ENCODE measurements at places on chromosomes 13 and 19.

GRCh38 chr13:34765446-34766180 is 176.5 kb upstream of the NBEA start:
- H3K4me1 ChIP-seq = no peaks in the 10 kb centered on the region
- no peak for DNase-seq
- no peak overlapping the region for H3K4me3 ChIP-seq
- no peaks in the 10 kb centered on the region for H3K27me3 ChIP-seq

DNA sequence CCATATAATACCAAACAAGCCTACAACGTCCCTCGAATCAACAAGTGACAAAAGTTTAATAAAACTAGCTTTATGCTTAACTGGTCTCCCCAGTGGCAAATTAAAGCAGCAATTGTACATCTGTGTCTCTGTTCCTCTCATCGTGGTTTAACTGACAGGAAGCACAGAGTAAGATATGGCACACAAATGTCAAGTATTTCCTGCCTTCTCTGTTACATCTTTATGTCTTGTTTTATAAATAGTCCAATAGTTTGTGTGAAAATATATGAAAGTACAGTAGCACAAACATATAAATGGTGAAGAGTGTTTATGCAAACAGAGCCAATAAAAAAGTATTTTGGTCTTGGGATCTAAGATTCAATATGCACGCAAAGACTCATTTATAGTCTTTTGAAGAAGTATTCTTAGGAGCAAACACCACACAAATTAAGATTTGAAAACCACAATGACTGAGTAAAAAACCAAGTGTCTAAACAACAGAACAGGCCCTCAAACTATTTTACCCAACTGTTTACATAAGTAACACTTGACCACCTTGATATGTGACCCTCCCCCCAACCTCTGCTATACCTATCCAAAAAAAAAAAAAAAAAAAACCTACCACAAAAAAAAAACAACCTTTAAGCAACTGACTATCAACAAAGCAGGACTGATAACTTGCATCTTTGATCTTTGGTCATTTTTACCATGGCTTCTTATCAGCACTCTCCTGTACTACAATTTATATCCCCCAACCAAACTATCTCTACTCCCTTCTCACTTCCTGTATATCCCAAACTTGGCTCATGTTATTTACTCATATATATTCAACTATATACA is 14.0 kb downstream of the ELF1 start:
- peaks cover 31% of the 10 kb centered on the region for H3K36me3 ChIP-seq
- H3K27ac ChIP-seq = peak overlapping the region; percentile 96
- peak overlapping the region; percentile 52 for H3K4me3 ChIP-seq
- peak; percentile 51 for DNase-seq

DNA sequence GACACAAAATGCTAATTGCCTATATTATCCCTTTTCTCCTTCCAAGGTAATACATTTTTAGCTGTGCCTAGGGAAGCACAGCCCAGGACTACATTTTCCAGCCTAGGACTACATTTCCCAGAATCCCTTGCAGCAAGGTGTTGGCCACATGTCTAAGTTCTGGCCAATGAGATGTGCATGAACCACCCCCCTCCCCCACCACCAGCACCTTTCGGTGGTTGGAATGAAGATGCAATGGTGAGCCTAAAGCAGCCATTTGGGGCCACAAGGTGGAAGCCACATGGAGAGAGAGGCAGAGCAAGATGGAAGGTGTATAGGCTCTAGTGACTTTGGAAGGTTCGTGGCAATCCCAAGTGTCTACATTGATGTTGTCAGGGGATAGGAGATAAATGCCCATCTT is 16.2 kb downstream of the UNC13A start:
- H3K27me3 ChIP-seq = peaks cover 6% of the 10 kb centered on the region
- no peak overlapping the region for H3K27ac ChIP-seq
- no peak for DNase-seq
- H3K36me3 ChIP-seq = no peaks in the 10 kb centered on the region

DNA sequence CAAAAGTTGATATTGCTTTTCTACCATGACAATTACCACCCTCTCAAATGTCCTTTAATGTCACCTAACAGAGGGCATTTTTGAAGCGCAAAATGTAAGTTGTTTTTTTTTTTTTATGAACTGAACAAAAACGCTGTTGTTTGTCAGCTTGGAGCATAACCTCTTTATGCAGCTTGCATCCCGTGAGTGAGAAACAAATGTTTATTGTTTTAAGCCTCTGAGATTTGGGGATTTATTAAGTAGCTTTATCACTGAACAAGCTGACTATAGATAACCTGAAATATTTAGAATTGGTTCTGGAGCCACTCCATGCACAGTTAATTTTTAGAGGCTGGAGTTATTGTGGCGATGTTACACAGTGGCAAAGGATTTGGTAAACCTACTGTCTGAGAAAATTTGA is 80.1 kb upstream of the ATXN8OS start:
- H3K36me3 ChIP-seq = no peaks in the 10 kb centered on the region
- H3K4me1 ChIP-seq = no peaks in the 10 kb centered on the region
- H3K27ac ChIP-seq = no peak overlapping the region
- no peak overlapping the region for H3K4me3 ChIP-seq

DNA sequence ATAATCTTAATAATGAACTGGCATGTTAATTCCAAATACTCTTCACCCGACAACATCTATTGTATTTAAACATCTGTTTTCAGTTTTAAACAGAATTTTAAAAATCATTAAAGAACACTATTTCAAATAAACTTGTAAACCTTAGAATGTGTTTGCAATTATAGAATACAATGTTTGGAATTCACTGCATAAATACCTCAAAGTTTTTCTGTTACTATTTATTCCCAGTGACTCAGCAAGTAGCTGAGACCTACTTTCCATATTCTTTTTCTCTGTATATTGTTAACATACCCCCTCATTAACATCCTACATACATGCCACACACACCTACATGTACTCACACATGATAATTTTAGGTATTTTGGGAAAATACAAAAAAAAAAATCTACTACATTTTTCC is 1134.3 kb downstream of the SLITRK1 start:
- H3K4me3 ChIP-seq = no peak overlapping the region
- no peaks in the 10 kb centered on the region for H3K27me3 ChIP-seq
- H3K36me3 ChIP-seq = no peaks in the 10 kb centered on the region
- H3K4me1 ChIP-seq = no peaks in the 10 kb centered on the region
- DNase-seq = no peak
- H3K27ac ChIP-seq = no peak overlapping the region

GRCh38 chr13:99844421-99844820 is 127.1 kb downstream of the ZIC5 start:
- no peak for DNase-seq
- no peaks in the 10 kb centered on the region for H3K4me1 ChIP-seq
- no peaks in the 10 kb centered on the region for H3K27me3 ChIP-seq
- H3K4me3 ChIP-seq = no peak overlapping the region

GRCh38 chr13:91567485-91568207 is 169.2 kb downstream of the GPC5 start:
- no peaks in the 10 kb centered on the region for H3K27me3 ChIP-seq
- H3K4me3 ChIP-seq = no peak overlapping the region
- no peaks in the 10 kb centered on the region for H3K4me1 ChIP-seq
- H3K27ac ChIP-seq = no peak overlapping the region

DNA sequence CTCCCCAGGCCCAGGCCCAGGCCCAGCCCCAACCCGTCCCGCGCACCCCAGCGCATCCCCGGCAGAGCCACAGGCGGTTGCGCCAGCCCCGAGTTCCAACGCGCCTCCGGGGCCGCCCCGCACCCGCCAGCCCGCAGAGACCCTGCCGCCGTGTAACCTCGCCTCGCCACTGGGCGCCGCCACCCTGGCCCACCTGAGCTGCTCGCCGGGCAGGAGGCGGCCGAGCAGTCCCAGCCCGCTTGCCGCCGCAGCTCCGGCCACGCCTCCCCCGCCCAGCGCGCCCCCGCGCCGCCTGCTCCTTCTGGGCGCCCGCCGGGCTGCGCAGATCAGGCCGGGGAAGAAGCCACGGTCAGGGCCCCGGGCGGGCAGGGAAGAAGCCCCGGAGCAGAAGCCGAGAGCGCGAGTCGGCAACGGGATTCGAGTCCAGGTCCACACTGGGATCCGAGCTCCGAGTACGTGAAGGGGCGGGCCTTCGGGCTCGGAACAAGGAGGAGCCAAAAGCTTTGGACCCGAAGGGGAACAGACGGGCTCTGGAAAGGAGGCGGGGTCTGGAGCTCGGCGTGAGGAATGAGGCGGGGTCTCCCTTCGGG is at the start of gene MBOAT7:
Gene MBOAT7, minus strand, starts transcription at position 436 of the 590 bp plus-strand sequence. CDS start 1,072 bp downstream, outside the sequence.
- H3K36me3 ChIP-seq = peaks cover 17% of the 10 kb centered on the region
- H3K4me3 ChIP-seq = peak within 1 kb of the TSS; percentile 80
- H3K27me3 ChIP-seq = no peaks in the 10 kb centered on the region
- H3K4me1 ChIP-seq = peaks cover 38% of the 10 kb centered on the region

- H3K27ac ChIP-seq = peak overlapping the region; percentile 85
- H3K27me3 ChIP-seq = no peaks in the 10 kb centered on the region
- H3K4me1 ChIP-seq = peaks cover 73% of the 10 kb centered on the region
- peaks cover 18% of the 10 kb centered on the region for H3K36me3 ChIP-seq
These were observed 15.2 kb downstream of the PLEKHF1 start for GRCh38 chr19:29680447-29680846.
